ENCODE measurements at places on chromosomes 13 and 19. TPM values are rescaled to one million over a fixed set of nuclear protein-coding genes. Genes with fewer than 3 reads are reported as not detected.

ZSCAN1 gene
- not detected for total RNA-seq

CLEC17A gene
- total RNA-seq, result not detected

ZNF625 gene
- 10.3 TPM for total RNA-seq

ACER1 gene
- total RNA-seq, result not detected

C3 gene
- 260 TPM for total RNA-seq

GAS6 gene
- 34.9 TPM for total RNA-seq

ZNF93 gene
- total RNA-seq, result 4.6 TPM

REEP6 gene
- total RNA-seq, result 4.2 TPM

TNNI3 gene
- total RNA-seq, result 0.34 TPM

SHISA7 gene
- total RNA-seq, result not detected

ANKRD24 gene
- total RNA-seq, result 0.34 TPM

FEM1A gene
- 29.8 TPM for total RNA-seq

B3GNT8 gene
- total RNA-seq, result 3.4 TPM

SYT5 gene
- not detected for total RNA-seq

IRGC gene
- total RNA-seq, result not detected
